ENCODE measurements at places on chromosomes 11 and 22.
A peak's percentile ranks its signal among the peaks of the same experiment; 100 is the strongest.

GRCh38 chr22:38088629-38089473 lies 4.9 kb upstream of the SLC16A8 start:
- DNase-seq, result no peak

- DNase-seq, result peak; percentile 59
Observed at GRCh38 chr22:24803064-24803542, 2.9 kb upstream of the SGSM1 start.

GRCh38 chr11:59012398-59013265 lies 73.3 kb downstream of the GLYATL1 start:
- DNase-seq, result no peak

- no peak for DNase-seq
Observed at GRCh38 chr11:20627026-20627425, 27.6 kb downstream of the SLC6A5 start.

- no peak for DNase-seq
Observed at GRCh38 chr11:35624316-35624715, 6.1 kb downstream of the FJX1 start.

- DNase-seq, result no peak
Observed at GRCh38 chr11:108135845-108136544, 14.6 kb downstream of the ACAT1 start.

DNA sequence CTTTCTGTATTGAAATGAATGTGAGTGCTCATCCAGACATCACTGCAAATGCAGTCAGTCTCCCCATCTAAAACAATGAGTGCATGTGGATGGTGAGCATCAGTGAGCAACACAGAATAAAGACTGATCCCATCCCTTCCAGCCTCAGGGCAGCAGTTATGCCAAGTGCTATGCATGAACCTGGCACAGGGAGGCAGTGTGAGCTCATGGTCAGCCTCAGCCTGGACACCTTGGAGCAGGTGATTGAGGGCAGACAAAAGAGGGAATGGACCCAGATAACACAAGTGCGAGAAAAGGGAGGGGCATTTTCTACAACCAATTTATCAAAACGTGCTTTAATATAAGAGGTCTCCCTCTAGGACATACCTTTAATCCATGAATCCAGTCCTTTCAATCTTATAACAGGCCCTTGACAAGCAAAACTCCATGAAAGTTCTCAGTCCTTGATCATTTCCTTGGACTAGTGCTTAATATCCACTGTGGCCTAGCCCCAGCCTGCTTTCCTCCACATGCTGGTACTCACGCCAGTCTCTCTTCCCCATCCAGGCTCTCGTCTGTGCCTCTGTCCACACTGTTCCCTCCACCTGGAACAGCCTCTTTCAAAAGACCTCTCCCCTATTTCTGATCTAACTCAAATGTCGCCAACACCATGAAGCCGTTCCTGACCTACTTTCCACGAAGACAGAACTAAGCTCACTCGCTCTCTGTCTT lies 50.5 kb upstream of the LRRC55 start:
- DNase-seq, result no peak

DNA sequence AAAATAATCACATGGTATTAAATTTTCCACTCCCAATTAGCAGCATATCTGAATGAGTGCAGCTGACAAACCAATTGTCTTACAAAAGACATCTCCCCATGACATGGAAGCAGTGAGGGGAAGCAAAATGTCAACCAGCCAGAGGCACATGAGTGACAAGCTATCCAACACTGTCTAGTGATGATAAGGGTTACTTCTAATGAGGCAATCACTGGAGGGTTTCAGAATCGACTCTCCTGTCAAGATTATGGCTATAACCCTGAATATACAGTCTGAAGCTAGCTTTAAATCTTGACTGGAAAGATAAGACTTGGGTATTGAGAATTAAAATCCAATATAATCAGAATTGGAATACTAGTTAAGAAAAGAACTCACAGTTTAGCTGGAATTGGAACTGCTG lies 50.3 kb downstream of the AMBRA1 start:
- no peak for DNase-seq

DNA sequence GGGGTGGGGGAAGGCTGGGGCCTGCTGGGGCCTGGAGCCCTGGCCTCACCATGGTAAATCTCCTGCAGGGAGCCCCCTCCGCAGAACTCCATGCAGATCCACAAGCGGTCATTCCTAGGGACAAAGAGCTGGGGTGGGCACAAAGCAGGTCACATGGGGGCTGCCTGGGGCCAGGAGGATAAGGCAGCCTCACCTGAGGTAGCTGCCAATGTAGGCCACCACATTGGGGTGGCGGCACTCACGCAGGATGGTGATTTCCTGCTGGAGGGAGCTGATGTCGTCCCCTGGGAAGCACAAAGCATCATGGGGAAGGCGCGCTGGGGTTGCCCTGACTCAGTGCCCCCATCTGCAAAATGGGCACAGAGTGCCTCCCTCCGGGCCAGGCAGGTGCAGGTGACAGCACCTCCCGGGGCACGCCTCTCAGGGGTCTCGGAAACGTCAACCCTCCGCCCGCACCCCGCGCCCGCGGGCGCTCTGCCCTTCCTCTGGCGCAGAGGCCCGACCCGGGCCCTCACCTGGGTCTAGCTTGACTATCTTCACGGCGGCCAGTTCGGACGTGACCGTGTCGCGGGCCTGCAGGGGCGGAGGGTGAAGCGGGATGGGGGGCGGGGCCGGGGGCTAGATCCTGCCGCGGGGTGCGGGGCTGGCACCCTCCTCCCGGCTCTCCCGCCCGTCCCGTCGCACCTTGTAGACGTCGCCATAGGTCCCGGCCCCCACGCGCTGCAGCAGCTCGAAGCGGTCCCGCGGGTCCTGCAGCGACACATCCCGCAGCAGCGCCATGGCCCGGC lies 450 bp downstream of the MAP4K2 start:
- no peak for DNase-seq

- DNase-seq, result no peak
Observed at GRCh38 chr22:49390954-49391353, 436.7 kb downstream of the BRD1 start.

DNA sequence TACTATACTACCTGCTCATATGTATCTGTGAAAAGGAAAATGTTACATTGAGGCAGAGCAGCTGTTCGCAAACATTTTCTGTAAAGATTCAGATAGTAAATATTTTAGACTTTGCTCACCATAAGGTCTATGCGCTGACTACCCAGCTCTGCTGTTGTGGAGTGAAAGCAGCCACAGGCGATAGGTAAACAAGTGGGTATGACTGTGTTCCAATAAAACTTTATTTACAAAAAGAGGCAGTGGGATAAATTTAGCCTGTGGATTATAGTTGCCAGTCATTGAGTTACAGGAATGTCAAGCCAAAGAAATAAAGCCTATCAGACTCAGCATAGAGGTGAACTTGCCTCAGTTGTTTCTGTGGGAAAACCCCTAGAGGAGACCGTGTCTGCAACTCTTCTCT lies 487.7 kb upstream of the API5 start:
- DNase-seq, result no peak

GRCh38 chr22:17057959-17058814 lies 26.6 kb upstream of the IL17RA start:
- DNase-seq, result peak; percentile 33

GRCh38 chr11:97224396-97224795 lies 834.6 kb downstream of the JRKL start:
- no peak for DNase-seq

DNA sequence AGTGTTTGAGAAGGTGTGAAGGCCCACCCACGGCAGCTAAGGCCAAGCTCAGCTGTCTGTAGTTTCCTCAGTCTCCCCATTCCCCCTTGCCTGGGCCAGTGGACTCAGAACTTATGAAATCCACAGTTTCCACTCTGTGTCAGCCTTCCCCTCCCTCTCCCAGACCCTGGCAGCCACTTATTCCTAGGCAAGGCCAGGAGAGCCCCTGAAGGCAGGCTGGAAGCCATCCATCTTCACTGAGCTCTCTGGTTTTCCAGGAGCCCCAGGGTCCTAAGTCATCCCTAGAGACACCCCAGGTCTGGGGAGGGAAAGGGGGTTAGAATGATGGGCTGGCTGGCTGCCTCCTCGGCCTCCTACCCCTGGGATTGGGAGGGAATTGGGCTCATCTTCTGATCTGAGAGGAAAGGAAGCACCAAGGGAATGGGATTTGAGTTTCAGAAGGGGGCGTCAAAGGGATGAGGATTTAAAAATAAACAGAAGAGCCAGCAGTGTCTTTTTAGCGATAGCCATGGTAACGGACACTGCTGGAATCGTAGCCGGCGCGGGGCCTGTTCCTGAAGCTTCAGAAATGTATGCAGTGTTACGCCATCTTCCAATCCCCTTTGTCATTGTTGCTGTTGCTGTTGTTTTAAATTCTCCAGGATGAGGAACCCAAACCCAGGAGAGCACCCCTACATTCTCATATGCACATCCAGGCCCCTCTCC lies 561.1 kb upstream of the CADM1 start:
- DNase-seq, result no peak

GRCh38 chr11:94802501-94802900 lies 34.3 kb downstream of the AMOTL1 start:
- DNase-seq, result no peak

DNA sequence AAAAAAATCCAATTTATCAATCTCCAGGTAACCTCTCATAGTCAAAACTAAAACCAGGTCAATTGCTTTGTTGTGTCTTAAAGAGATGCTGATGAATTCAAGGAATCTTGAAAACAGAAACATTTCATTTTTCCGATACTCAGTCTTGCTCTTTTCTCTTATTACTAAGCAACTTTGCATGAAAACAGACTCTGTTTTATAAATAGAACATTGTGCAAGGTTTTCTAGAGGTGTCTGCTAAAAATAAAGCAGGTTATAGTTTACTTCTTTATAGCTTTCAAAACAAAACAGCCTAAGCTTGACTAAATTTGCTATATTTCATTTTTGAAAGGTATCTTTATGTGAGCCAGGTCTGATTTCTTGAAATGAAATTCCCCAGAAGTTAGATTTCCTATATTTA lies 109.3 kb downstream of the ARL14EP start:
- DNase-seq, result no peak

DNA sequence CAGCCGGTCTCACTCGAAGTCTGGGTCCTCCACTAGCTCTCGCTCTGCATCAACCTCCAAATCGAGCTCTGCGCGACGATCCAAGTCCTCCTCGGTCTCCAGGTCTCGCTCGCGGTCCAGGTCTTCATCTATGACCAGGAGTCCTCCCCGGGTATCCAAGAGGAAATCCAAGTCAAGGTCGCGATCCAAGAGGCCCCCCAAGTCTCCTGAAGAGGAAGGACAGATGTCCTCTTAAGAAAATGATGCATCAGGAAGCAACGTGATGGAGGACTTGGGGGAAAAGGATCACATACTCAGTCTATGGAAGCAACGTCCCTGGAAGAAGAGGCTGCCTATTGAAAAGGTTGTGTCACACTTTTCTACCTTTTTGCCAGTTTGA lies 1.1 kb downstream of the SRSF8 start:
- DNase-seq, result no peak

All from stimulated activated CD4-positive, alpha-beta T cell treated with anti-CD3 and anti-CD28 coated beads, TNF-alpha, amount 100 ng/mL, for 24 hours (primary cell).